KBM-7 (cell line): ENCODE measurements at places on chromosomes 5 and 9.

GRCh38 chr5:176778921-176779465 lies 31.4 kb upstream of the UNC5A start:
- no peak for DNase-seq

GRCh38 chr5:1930501-1930879 lies 47.8 kb upstream of the IRX4 start:
- DNase-seq, result no peak

- DNase-seq, result no peak
Measured at GRCh38 chr5:125236981-125237380, 490.5 kb upstream of the ZNF608 start.

DNA sequence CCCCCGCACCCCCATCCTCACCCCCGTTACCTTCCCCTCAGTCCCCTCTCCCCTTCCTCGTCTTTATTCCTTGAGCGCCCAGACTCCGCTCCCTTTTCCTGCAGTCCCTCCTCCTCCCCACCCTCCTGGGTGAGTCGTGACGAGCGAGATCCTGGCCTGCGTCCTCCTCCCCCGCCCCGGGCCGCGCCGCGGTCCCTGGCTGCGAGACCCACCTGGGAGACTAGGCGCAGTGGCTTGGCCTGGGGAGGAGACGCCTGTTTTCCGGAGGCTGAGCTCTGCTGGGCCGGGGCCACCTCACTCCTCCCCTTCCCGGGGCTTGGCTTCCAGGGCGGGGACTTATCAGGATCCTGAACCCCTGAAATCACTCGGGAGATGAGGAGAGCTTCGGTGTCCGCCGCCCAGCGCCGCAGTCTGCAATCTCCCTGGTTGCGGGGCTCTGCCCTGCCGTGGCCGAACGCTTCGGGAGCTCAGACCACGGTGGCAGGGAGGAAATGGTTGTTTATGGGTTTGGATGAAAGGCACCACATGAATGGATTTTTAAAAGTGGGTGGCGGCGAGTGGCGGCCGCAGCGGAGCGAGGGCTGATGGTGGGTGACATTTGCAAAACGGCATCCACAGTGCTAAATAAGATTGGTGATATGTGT lies 984 bp downstream of the STXBP1 start:
- peak; percentile 28 for DNase-seq

DNA sequence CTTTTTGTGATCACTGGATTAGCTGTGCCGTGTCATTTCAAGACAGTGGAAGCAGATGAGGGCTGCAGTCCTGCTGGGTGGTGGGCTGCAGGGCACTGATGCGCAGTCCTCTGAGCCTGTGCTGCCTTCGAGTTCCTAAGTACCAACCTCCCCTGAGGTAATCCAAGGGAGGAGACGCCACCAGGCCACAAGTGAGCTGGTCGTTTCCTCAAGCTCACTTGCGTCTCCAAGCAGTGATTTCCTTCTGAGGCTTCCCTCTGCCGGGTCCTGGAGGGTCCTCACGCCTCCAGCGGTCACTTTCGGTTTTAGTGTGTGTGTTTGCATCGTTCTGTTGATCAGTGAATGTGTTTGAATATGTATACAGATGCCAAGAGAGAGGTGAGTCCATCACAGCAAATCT lies 115.7 kb downstream of the TRIO start:
- no peak for DNase-seq

- DNase-seq, result no peak
Measured at GRCh38 chr9:76417394-76417793, 23.2 kb upstream of the RFK start.

DNA sequence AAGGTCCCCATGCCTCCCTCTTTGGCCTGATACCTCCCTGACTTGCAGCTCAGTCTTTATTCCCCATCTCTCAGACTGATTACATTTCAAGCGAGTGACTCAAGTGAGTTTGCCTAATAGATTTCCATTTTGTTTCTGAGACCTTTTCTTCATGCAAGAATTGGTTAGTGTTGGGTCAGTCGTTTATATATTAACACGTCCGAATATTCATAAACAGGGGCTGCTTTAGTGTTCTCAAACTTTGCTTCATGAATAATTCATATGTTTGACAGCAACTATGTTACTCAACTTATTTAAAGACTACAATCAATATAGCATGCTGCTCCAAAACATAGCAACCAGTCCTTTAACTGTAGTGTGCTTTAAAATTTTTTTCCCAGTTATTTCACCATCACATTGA lies 36.6 kb upstream of the MIER3 start:
- no peak for DNase-seq

DNA sequence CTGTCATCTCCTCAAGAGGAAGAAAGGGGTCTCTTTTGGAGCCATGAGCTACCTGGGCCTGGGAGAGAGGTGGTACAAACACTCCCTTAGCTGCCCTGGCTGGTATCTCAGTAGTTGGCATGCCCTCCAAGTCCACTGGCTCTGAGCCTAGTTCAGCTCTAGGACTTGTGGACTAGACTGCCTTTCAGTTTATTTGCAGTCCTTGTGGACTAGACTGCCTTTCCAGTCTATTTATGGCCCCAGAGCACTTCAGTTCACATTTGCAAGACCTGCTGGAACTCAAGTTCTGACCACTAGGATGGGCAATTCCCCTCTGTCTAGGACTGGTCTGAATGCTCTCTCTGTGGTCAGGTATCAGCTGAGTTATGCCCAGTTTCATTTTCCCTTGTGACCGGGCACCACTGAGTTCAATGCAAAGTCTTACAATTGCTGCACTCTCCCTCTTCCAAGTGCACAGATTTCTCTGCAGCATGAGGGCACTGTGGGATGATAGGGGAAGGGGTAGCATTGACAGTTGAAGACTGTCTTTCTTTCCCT lies 1019.0 kb downstream of the TAF11L14 start:
- no peak for DNase-seq

GRCh38 chr9:73143711-73144328 lies 7.8 kb upstream of the ANXA1 start:
- peak; percentile 77 for DNase-seq

DNA sequence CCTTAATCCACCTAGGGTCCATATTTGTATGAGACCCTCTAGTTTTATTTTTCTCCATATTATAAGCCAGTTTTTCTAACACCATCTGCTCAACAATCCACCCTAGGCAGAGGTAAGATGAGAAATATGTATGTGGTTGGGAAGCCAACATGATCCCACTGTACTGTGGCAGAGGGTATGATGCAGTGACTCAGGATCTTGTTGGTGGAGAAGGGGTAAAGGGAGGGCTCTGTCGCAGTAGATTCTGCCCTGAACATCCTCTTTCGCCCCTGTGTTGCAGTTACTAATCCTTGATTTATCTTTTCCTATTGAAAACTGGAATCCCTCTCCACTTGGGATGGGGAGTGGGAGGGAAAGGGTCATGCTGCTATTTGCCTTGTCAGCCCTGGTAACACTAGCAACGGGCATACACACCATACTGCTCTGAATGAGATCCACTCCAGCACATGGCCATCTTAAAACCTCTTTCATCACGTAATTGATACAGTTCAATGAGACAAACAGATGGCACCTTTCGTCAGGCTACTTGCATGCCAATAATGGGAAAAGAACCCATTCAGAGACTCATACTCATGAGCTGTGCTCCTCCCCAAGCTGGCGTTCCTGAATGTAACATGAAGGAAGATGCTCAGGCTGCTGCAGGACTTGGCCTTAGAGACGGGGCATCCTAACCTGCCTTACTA lies 63.0 kb downstream of the ADAMTS12 start:
- no peak for DNase-seq

- DNase-seq, result no peak
Measured at GRCh38 chr5:39955156-39955555, 530.4 kb upstream of the DAB2 start.

- peak; percentile 32 for DNase-seq
Measured at GRCh38 chr5:17218353-17219005, 1.0 kb downstream of the BASP1 start.

- DNase-seq, result no peak
Measured at GRCh38 chr5:32390819-32391591, 53.5 kb downstream of the ZFR start.

GRCh38 chr9:91555132-91555531 lies 131.5 kb upstream of the NFIL3 start:
- DNase-seq, result no peak

- DNase-seq, result peak; percentile 70
Measured at GRCh38 chr9:128341435-128341849, 1.1 kb downstream of the SLC27A4 start.

DNA sequence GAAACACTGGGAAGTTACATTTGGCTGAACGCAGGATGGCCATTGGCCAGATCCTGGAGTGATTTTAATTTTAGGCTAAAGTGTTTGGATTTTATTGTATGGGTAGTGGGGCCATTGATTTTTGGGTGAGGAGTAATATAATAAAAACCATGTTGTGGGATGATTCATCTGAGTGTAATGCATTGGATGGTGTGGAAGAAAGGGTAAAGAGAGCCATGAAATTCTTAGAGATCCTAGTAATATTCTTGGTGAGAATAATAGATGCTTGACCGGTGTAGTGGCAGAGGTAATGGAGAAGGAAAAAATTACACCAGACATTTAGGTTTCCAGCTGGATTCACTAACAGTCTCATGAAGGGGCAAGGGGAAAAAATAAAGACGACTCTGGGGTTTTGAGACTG lies 158.1 kb downstream of the NPR3 start:
- DNase-seq, result no peak

GRCh38 chr5:66597183-66597757 lies 1.1 kb downstream of the MAST4 start:
- DNase-seq, result peak; percentile 40

GRCh38 chr5:14510156-14510734 lies 71.3 kb upstream of the OTULINL start:
- DNase-seq, result no peak

GRCh38 chr5:111072949-111073682 lies 1.6 kb downstream of the TSLP start:
- peak; percentile 92 for DNase-seq

DNA sequence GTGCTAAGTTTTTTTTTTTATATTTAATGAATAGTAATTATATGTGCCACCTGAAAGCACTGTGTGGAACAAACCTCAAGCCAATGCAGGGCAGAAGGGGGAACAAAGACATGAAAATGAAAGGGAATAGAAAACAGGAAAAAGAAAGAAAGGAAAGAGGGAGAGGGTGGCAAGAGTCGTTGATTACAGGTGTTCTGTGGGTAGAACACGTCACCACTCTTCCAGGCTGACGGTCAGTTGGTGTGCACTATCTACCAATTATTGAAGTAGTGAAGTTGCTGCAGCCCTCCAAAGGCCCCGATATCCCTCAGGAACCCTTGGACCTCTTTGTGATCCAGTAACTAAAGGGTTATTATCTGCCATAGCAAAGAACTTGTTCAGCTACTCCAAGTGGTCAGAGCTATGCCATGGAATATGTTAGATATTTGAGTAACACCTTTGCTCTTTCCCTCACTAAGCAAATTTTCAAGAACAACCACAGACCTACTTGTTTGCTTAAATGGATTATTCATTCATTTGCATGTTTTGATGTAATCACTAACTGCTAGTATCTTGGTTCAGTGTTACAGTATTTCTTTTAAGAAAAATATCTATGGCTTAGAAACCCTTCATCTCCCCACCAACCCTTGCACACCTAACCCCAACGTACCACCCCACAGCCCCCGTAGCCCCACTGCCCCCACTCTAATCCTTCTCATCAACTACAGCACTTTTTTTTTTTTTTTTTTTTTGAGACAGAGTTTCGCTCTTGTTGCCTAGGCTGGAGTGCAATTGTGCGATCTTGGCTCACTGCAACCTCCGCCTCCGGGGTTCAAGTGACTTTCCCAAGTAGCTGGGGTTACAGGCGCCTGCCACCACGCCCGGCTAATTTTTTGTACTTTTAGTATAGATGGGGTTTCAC lies 31.3 kb downstream of the FYB1 start:
- DNase-seq, result no peak

GRCh38 chr9:6900440-6900883 lies 142.7 kb downstream of the KDM4C start:
- DNase-seq, result no peak
